ENCODE measurements at places on chromosomes 4 and X.

- DNase-seq = no peak
Measured at GRCh38 chrX:16033331-16033730, 90.0 kb upstream of the GRPR start.

DNA sequence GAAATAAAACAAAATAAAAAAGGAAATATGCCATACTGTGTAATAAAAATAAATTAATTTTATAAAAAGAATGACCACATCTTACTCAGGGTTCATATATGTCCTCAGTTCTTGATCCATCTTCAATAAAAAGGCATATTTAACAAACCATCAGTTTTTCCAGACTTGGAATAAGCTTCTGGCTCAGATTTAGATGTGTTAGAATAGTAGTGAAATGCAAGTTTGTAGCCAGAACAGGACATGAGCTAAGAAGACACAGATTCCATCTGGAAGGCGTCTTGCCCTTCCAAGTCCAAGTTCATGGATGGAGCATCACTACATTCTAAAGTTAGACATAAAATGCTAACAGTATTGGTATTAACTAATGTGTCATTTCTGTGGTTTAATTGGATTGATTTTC lies 10.3 kb upstream of the LSM6 start:
- DNase-seq = no peak

GRCh38 chrX:110125446-110126162 lies 122.7 kb downstream of the TMEM164 start:
- no peak for DNase-seq

DNA sequence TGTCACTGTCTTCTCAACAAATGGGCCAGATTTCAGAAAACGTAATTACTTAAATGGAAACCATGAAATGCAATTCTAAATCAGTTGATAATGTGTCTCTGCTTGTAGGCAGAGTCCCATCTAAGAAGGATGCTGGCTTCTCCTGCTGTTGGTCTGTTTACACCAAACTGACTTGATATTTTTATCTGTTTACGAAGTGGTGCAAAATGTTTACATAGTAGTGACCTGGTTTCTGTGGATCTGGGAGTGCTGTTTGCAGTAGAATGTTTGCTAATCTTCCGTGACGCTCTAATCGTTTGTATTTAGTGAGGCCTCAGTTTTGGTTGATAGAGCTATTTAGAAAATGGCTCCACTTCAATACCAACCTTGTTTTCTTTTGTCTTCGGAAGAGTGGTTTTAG lies 213.5 kb downstream of the VEGFC start:
- DNase-seq = no peak

- no peak for DNase-seq
Measured at GRCh38 chr4:126004941-126005340, 690.2 kb downstream of the FAT4 start.

DNA sequence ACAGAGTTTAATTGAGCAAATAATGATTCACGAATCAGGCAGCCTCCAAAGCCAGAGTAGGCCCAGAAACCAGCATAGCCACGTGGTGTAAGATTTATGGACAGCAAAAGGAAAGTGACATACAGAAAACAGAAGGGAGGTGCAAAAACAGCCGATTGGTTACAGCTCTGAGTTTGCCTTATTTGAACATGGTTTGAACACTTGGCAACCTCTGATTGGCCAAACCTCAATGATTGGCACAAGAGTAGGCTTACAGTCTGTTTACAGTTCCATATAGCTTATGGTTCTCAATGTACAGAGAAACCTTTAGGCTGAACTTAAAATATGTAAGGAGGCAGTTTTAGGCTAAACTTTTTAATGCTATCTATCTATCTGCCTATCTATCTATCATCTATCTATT lies 394.8 kb downstream of the CFAP47 start:
- DNase-seq = no peak

- no peak for DNase-seq
Measured at GRCh38 chrX:291411-291901, 10.3 kb downstream of the PLCXD1 start.

- no peak for DNase-seq
Measured at GRCh38 chr4:51851937-51852290, 9.0 kb downstream of the DCUN1D4 start.

GRCh38 chr4:147334478-147334877 lies 146.4 kb upstream of the EDNRA start:
- no peak for DNase-seq

- peak; percentile 53 for DNase-seq
Measured at GRCh38 chr4:121192480-121192879, 28.4 kb upstream of the TNIP3 start.

DNA sequence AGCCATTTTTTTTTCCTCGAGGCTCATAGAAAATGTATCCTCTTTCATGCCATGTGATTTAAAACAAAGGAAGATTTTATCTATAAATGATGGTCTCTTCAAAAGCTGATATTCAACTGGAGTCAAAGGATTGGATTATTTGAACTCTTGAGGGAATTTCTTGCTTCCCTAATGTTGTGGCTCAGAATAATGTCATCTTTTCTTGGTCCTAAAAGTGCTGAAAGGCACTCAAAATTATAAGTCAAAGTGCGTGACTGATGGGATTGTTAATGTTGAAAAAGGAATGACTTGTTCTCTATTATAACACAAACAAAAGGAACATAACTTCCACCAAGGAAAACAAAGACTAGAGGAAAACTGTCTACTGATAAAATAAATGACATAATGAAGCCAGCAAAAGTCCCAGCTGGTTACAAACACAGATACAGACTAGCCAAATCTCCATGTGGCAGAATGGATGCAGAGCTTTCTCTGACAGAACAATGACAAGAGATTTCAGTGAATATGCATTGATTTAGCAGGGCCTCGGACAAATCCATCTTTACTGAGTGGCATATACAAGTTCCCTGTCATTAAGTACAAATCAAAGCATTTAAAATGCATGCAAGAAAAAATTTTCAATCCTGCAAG lies 552.6 kb downstream of the GBA3 start:
- no peak for DNase-seq

DNA sequence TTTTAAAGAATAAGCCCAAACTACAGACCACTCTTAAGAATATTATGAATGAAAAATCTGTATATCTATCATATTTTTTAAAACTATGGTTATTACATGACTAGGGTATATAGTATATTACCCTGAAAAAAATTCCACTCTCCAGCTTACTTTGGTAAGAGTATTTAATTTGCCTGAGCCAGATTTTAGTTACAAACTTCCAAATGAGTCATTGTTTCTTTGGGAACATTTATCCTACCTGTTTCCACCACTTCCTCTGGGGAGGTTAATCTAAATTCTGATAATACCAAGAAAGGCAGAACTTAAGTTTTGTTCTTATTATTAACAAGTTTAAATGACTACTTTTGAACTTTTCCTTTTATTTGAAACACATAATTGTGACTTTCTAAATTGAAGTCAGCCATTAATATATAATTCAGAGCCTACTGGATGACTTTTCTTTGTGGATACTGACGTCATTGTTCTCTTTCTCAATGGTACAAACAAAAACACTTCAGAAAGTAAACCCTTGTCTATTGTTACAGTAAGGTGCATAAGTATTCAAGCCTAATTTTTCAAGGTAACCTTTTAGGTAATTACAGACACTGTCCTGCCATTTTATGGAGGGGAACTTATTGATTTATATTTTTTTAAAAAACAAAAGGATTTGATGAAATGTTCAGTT lies 135.6 kb upstream of the TLL1 start:
- no peak for DNase-seq

DNA sequence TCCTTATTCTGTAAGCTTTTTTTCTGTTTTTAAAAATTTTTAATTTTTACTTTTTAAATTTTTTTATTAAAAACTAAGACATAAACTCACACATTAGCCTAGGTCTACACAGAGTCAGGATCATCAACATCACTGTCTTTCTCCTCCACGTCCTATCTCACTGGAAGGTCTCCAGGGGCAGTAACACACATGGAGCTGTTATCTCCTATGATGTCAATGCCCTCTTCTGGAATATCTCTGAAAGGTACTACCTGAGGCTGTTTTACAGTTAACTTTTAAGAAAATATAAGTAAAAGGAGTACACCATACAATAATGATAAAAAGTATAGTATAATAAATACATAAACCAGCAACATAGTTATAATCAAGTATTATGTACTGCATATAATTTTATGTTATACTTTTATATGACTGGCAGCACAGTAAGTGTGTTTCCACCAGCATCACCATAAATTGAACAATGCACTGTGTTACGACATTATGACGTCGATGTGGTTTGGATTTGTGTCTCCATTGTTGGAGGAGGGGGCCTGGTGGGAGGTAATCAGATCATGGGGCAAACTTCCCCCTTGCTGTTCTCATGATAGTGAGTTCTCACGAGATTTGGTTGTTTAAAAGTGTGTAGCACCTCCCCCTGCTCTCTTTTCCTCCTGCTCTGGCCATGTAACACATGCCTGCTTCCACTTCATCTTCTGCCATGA lies 21.3 kb downstream of the IL15 start:
- DNase-seq = no peak

DNA sequence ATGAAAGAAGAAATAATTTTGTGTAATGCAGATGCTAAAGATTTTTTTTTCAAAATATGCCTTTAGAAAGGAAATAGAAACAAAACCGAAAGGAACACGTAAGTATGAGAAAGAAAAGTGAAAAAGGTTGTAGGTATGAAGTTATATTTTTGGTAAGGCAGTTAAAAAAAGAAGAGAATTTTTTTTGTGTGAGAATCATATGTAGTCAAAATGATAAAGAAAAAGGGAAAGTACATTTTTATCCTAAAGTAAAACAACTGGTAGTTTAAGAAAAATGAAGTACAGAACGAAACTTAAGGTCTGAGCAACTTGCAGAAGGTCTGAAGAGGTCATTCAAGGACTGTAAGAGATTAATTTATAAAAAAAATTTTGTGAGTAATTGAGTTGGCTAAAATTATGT lies 164.0 kb upstream of the TRAM1L1 start:
- DNase-seq = peak; percentile 73

- no peak for DNase-seq
Measured at GRCh38 chrX:47234583-47234982, 1.8 kb downstream of the USP11 start.
